ENCODE measurements at places on chromosomes 5 and 9.

- no peak for DNase-seq
Observed at GRCh38 chr5:135458921-135459331, 6.8 kb upstream of the TIFAB start.

- no peak for DNase-seq
Observed at GRCh38 chr9:94870465-94870792, 143.9 kb downstream of the AOPEP start.

- DNase-seq = no peak
Observed at GRCh38 chr9:136572003-136572827, 26.4 kb upstream of the NOTCH1 start.

- no peak for DNase-seq
Observed at GRCh38 chr9:22035591-22036011, 26.5 kb upstream of the CDKN2B start.
